CD8-positive, alpha-beta memory T cell (primary cell): ENCODE measurements at places on chromosomes 3 and 15. TPM values are rescaled to one million over a fixed set of nuclear protein-coding genes. Genes with fewer than 3 reads are reported as not detected.

DNA sequence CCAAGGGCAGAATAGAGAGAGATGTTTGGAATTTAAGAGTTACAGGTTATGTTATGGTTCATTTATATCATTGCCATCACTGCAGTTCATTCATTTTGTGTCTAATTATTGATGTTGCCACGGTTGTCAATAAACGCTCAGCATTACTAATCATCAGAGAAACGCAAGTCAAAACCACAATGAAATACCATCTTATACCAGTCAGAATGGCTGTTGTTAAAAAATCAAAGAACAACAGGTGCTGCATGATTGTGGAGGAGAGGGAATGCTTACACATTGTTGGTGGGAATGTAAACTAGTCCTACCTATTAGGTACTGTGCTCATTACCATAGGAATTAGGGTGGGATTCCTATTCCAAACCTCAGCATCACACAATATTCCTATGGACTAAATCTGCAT lies 350.5 kb downstream of the TIGIT start:
- H3K27me3 ChIP-seq = no peaks in the 10 kb centered on the region
- DNase-seq = no peak
- no peaks in the 10 kb centered on the region for H3K36me3 ChIP-seq
- no peaks in the 10 kb centered on the region for H3K4me1 ChIP-seq
- H3K4me3 ChIP-seq = no peak overlapping the region
- no peak overlapping the region for H3K27ac ChIP-seq

- no peaks in the 10 kb centered on the region for H3K27me3 ChIP-seq
- no peak overlapping the region for H3K4me3 ChIP-seq
- peaks cover 22% of the 10 kb centered on the region for H3K4me1 ChIP-seq
- DNase-seq = no peak
- H3K27ac ChIP-seq = no peak overlapping the region
Measured at GRCh38 chr3:72449551-72449950, 398.7 kb downstream of the SHQ1 start.

DNA sequence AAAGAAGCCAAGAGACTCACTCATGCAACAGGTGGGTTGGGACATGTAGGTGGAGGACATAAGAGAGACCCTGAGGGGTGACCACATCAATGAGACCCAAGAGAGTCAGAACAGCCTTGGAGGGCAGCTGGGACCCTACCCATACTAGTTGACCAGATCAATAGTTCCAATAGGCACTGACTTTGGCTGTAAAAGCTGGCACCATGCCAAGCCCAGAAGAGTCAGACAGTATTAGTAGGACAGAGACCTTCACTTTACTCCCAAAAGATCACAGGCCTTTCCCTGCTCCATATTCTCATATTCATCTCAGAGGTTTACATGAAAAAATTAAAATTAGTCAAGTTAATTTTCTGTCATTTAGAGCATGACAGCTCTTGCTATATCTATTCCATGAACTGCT lies 20.9 kb upstream of the GABRR3 start:
- no peaks in the 10 kb centered on the region for H3K36me3 ChIP-seq
- H3K4me3 ChIP-seq = no peak overlapping the region
- H3K27me3 ChIP-seq = no peaks in the 10 kb centered on the region
- no peaks in the 10 kb centered on the region for H3K4me1 ChIP-seq
- no peak overlapping the region for H3K27ac ChIP-seq

DNA sequence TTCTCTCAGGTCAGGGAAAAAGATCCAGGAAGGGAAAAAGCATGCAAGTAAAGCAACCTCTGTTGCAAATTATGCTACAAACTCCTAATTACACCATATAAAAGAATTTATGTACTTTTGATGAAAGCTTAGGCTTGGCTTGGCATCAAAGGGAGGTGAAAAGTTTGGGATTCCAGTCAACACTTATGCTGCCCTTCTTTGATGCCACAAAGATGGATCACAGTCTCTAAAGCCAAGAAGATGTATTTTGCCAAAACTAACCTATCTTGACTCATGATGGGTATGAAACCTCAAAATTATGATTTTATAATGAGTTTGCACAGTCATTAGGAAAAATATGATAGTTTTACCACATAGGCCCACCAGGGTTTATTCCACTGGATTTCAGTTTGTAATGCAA lies 101.0 kb upstream of the CCDC80 start:
- H3K4me1 ChIP-seq = peaks cover 50% of the 10 kb centered on the region
- no peaks in the 10 kb centered on the region for H3K27me3 ChIP-seq
- no peak overlapping the region for H3K27ac ChIP-seq
- DNase-seq = no peak
- H3K36me3 ChIP-seq = no peaks in the 10 kb centered on the region

DNA sequence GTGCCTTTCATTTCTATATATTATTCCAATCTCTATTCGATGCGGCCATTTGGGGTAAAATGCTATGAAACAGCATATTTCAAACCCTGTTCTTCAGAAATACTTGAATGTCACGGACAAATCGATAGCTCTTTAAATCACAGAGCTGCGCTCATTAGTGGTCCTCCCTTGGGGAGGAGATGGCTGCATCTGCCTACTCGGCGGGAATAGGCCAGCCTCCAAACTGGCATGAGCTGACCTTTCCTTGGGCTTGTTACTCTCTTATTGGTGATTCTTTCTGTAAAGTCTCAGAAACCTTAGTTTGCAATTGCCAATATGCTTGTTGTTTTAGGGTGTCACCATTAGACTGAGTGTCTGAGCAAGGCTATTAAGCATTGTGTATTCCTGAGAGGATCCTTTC lies 120.9 kb downstream of the BDH1 start:
- no peak overlapping the region for H3K4me3 ChIP-seq
- no peaks in the 10 kb centered on the region for H3K36me3 ChIP-seq
- H3K27ac ChIP-seq = no peak overlapping the region

DNA sequence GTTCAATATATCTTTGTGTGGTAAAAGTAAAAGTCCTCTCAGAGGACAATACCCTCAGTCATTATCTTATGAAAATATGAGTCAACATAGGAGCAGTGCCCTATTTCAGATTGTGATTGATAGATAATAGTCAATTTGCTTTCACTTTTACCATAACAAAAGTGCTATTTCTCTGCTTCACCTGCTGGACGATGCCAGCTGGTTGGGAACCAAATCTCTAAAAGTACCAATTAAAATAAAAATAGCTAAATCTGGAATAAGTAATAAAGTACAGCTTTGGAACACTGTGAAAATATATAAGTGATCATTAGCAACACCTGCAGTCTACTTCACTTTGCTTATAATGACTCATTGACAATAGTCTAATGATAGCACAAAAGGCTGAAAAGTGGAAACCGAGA lies 390.3 kb upstream of the AGTR1 start:
- no peak for DNase-seq
- H3K36me3 ChIP-seq = no peaks in the 10 kb centered on the region
- H3K4me1 ChIP-seq = no peaks in the 10 kb centered on the region
- H3K27ac ChIP-seq = no peak overlapping the region
- no peak overlapping the region for H3K4me3 ChIP-seq
- H3K27me3 ChIP-seq = no peaks in the 10 kb centered on the region

- peaks cover 8% of the 10 kb centered on the region for H3K36me3 ChIP-seq
- H3K27ac ChIP-seq = peak within 1 kb of the TSS; percentile 72
- peak within 1 kb of the TSS; percentile 88 for H3K4me3 ChIP-seq
Measured at GRCh38 chr15:74842581-74843444, at the start of gene ULK3. Gene ULK3 (minus strand): TSS chr15:74843156. CDS start chr15:74843105, 51 bp downstream.

DNA sequence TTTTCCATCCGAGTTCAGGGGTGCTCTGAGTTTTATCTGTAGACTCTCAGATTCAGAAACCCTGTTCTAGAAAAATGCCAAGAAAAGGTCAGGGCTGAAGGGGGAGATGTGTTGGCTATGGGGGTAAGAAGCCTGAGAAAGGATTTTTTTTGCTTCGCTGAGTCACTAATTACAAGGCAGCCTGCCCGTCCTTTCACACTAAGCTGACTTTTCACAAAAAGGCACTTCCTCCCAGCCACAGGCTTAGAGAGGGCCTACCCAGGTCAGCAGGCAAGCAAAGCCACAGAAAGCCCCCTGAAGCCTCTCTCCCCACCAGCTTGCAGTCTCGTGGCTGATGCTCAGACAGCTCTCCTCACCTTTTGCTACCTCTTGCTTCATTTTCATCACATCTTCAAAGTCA lies 192.6 kb upstream of the PRICKLE2 start:
- no peaks in the 10 kb centered on the region for H3K27me3 ChIP-seq
- no peaks in the 10 kb centered on the region for H3K4me1 ChIP-seq
- H3K4me3 ChIP-seq = no peak overlapping the region
- no peak overlapping the region for H3K27ac ChIP-seq
- DNase-seq = no peak
- no peaks in the 10 kb centered on the region for H3K36me3 ChIP-seq

DNA sequence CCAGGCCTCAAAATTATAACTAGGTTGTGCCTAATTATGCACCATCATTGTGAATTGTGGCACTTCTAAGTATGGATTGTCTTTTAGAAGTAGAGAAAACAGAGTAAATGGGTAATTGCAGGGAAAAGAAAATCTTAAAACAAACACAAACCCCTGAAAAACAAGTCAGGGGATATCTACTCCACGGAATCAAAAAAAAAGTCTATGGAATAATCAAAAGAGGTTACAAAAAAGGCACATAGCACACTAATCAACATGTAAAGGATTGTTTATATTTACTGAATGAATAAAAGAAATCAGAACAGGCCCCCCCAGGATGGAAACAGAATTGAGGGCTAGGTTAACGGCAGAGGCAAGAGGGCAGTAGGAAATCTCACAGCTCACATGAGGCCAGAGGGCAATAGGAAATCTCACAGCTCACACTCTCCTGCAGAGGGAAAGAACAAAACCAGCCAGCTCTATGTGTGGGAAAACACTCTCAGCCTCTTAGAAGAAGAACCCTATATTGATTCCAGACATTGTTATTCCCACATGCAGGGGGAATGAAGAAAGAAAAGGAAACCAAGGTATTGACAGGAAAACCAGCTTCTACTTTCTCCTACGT lies 72.7 kb upstream of the FNDC3B start:
- H3K36me3 ChIP-seq = no peaks in the 10 kb centered on the region
- no peaks in the 10 kb centered on the region for H3K27me3 ChIP-seq
- H3K27ac ChIP-seq = peak overlapping the region; percentile 48
- no peak for DNase-seq
- H3K4me1 ChIP-seq = no peaks in the 10 kb centered on the region

- H3K36me3 ChIP-seq = no peaks in the 10 kb centered on the region
- no peak overlapping the region for H3K4me3 ChIP-seq
- H3K4me1 ChIP-seq = no peaks in the 10 kb centered on the region
- no peak for DNase-seq
- H3K27me3 ChIP-seq = no peaks in the 10 kb centered on the region
- H3K27ac ChIP-seq = no peak overlapping the region
Measured at GRCh38 chr3:193981504-193981903, 154.4 kb upstream of the HES1 start.

DNA sequence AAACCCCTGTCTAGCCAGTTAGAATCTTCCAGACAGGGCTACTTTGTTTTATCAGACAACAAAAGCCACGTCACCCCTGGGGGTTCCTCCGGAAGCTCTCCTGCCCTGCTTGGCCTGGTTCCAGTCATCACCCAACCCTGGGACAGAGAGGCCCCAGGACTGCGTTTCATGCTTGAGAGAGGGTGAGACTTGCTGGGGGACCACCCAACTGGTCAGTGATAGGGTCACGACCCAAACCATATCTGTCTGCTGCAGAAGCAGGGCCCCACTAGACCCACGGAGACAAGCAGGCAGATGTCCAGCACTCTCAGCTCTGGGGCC lies 1.2 kb downstream of the NT5DC2 start:
- peaks cover 11% of the 10 kb centered on the region for H3K4me1 ChIP-seq
- peak overlapping the region; percentile 20 for H3K4me3 ChIP-seq
- H3K27me3 ChIP-seq = no peaks in the 10 kb centered on the region
- H3K36me3 ChIP-seq = no peaks in the 10 kb centered on the region

DNA sequence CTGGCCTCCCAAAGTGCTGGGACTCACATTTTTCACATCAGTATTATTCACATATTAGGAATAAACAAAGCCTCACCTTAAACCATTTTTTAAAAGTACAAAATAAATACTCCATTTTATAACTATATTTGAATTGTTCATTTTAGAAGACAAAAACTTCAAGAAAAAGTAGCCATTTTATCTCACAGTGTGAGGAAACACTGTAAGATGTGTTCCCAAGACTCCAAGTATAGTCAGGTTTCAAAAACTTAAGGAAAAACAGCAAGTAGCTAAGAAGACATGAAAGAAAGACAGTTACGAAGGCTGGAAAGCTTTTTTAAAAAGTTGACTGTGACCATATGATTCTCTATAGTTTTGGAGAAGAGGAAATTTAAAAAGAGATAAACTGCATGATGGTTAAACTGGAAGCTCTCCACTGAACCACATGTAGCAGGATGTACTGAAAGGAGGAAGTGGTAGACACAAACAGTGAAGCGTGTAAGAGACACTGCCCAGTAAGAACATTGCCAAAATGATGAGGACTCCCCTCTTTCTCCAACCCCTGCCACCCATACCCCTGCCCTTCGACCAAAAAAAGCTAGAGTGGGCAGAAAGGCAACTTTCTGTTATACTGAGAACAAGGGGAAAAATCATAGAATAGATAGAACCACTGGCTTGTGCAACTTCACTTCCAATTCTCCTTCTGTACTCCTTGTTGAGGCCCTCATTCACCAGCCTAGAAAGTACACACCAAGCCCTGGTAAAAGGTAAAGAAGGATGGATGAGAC lies 6.2 kb upstream of the TMF1 start:
- peak overlapping the region; percentile 40 for H3K27ac ChIP-seq
- no peaks in the 10 kb centered on the region for H3K27me3 ChIP-seq
- H3K4me1 ChIP-seq = peaks cover 31% of the 10 kb centered on the region

- H3K27ac ChIP-seq = no peak overlapping the region
- H3K4me3 ChIP-seq = no peak overlapping the region
- no peak for DNase-seq
- no peaks in the 10 kb centered on the region for H3K27me3 ChIP-seq
- no peaks in the 10 kb centered on the region for H3K4me1 ChIP-seq
- no peaks in the 10 kb centered on the region for H3K36me3 ChIP-seq
Measured at GRCh38 chr3:10968401-10968800, 24.1 kb upstream of the SLC6A1 start.

DNA sequence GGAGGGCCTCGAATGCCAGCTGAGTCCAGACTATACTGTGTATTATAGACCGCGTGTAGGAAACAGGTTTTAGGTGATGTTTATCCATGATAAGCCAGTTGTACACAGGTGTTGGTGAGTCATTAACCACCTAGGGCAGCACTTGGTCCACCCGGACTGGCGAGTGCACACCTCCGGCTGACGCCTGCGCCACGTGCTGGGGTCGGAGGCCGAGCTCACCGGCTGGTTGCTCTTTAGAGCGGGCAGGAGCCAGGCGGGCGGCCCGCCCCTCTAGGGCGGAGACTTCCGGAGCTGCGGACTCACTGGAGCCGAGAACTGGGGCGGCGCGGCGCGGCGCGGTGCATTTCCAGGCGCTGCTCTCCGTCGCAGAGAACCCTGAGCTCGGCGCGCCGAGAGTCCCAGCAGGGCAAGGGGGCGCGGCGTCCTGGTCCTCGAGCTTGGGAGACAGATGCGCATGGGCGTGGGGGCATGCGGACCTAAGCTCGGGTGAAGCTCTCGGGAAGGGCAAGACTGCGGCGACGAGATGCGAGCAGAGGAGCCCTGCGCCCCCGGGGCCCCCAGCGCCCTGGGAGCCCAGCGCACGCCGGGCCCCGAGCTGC lies at the start of gene ESYT3:
TSS of gene ESYT3 (plus strand) at position 341 of the 599 bp plus-strand sequence. CDS start at position 524, 183 bp downstream.
- peak within 1 kb of the TSS; percentile 19 for H3K4me3 ChIP-seq
- no peaks in the 10 kb centered on the region for H3K4me1 ChIP-seq
- no peak within 1 kb of the TSS for H3K27ac ChIP-seq
- DNase-seq = no peak
- no peaks in the 10 kb centered on the region for H3K36me3 ChIP-seq
- peaks cover 6% of the 10 kb centered on the region for H3K27me3 ChIP-seq

GOLGA8S gene
- total RNA-seq = 0.07 TPM

SLC9C1 gene
- not detected for total RNA-seq

ECE2 gene
- total RNA-seq = not detected
